IMR-90 (cell line): ENCODE measurements at places on chromosomes 16 and 17.

DNA sequence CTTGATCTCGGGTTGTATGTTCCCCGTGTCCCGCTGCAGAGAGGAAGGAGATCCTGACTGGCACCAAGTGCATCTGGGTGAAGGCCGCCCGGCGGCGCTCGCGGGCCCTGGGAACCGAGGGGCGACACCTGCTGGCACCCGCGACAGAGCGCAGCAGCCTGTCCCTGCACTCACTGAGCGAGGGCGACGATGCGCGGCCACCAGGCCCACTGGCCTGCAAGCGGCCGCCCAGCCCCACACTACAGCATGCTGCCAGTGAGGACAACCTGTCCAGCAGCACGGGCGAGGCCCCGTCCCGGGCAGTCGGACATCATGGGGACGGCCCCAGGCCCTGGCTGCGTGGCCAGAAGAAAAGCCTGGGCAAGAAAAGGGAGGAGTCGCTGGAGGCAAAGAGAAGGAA lies 7.5 kb downstream of the BTBD17 start:
- H3K27ac ChIP-seq = no peak overlapping the region
- H3K4me1 ChIP-seq = no peaks in the 10 kb centered on the region
- H3K27me3 ChIP-seq = peaks cover 16% of the 10 kb centered on the region; the same call in 1 of the 2 replicates

- H3K27ac ChIP-seq = no peak overlapping the region
- DNase-seq = no peak
- no peaks in the 10 kb centered on the region for H3K36me3 ChIP-seq
- H3K27me3 ChIP-seq = no peaks in the 10 kb centered on the region
These were observed 7.0 kb upstream of the SPATA20 start for GRCh38 chr17:50539762-50540559.

DNA sequence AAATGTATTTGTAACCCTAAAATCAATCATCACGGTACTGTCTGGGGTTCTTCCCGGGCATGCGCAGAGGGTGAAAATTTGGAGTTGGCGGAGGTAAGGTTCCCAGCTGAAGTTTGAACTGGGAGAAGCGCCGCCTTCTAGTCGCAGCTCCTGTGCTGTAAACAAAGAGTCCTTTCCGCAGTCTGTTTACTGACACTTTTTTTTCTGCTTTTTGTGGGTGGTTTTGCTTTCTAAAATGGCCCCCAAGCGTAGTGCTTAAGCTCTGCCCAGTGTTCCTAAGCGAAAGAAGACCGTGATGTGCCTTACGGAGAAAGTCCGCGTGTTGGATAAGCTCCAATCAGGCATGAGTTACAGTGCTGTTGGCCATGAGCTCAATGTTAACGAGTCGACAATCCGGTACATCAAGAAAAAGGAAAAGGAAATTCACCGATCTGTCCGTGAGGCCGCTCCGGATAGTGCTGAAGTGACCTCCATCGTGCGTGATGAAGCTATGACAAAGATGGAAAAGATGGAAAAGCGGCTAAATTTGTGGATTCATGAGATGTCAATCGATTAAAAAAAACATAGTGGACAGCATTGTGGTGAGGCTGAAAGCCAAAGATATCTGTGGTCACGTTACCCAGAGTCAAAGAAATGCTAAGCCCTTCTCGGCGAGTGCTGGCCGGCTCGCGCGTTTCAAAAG lies 570 bp upstream of the CFDP1 start:
- H3K36me3 ChIP-seq = peaks cover 2% of the 10 kb centered on the region; the same call in 1 of the 2 replicates
- no peaks in the 10 kb centered on the region for H3K4me1 ChIP-seq
- DNase-seq = peak; percentile 97

GRCh38 chr16:68364561-68364998 lies 53.8 kb downstream of the PRMT7 start:
- H3K4me1 ChIP-seq = no peaks in the 10 kb centered on the region
- DNase-seq = peak; percentile 27
- no peak overlapping the region for H3K4me3 ChIP-seq
- H3K27ac ChIP-seq = no peak overlapping the region
- H3K36me3 ChIP-seq = no peaks in the 10 kb centered on the region

DNA sequence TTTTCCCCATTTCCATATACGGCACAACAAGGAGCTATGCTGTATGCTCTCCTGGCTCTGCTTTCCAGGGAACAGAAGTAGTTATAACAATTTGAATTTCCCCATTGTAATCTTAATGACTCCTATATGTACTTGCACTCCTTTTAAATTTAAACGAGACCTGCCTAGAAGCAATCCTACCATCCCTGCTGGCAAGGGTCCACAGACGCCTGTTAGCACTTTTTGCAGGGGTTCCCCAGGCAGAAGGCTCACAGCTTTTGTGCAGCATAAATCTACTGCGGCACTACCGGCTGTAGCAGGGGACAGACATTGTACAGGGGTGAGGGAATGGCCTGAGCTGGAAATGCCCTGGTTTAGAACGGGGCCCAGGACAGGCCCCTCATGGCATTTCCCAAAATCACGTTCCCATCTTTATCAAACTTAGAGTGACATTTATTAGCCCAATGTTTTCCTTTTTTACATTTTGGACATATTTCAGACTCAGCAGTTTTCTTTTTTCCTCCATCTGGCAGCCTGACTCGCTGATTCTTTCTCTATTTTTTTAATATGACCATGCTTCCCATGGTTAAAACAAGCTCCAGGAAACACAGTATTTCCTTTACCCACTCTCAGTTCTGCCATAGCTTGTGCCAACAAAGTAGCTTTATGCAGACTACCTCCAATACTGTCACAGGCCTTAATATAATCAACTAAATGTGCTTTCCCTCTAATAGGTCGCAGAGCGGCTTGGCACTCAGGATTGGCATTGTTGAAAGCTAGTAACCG lies 35.4 kb upstream of the USP22 start:
- H3K4me3 ChIP-seq = no peak overlapping the region
- DNase-seq = no peak
- peaks cover 23% of the 10 kb centered on the region for H3K27me3 ChIP-seq
- no peaks in the 10 kb centered on the region for H3K36me3 ChIP-seq

- peak; percentile 10 for DNase-seq
- H3K27ac ChIP-seq = peak overlapping the region; percentile 82
- H3K4me1 ChIP-seq = peaks cover 2% of the 10 kb centered on the region; the same call in 1 of the 2 replicates
- no peaks in the 10 kb centered on the region for H3K27me3 ChIP-seq
- peaks cover 11% of the 10 kb centered on the region for H3K36me3 ChIP-seq
- peak overlapping the region; percentile 88 for H3K4me3 ChIP-seq
These were observed 578 bp downstream of the PGAP6 start for GRCh38 chr16:381012-381788.

DNA sequence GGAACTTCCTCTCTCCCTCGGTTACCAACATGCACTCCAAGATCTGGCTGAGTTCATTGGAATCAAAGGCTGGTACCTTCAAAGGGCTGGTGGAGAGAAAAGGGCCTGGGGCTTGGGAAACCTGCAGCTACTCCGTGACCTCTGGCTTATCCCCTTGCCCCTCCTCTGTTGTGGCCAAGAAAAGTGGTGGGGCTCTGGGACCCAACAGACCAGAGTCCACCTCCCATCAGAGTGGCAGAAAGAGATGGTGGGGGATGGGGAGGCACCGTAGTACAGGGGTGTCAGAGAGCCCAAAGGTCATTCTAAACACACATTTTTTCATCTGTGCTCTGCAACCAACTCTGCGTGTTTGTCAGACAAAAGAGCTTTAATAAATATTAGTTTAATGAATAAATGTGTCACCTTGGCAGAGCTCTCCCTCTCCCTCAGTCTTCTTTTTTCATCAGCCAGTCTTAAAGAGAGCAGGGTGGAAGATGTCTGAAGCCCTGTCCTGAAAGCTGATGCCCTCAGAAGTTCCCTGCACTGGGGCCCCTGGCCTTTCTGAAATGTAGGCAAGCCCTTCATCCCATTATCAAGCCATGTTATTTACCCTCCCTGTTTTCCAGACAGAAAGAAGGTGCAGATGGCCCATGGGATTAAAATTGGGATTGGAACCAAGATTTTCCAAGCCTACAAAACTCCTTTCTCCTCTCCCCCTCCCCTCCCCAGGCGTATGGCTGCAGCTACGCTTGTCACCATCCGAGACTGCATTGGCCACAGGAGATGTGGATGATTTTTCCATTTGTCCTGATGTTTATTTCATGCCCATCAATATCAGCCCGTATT lies 227.3 kb downstream of the CCDC182 start:
- no peak for DNase-seq
- no peak overlapping the region for H3K27ac ChIP-seq
- H3K4me3 ChIP-seq = no peak overlapping the region

DNA sequence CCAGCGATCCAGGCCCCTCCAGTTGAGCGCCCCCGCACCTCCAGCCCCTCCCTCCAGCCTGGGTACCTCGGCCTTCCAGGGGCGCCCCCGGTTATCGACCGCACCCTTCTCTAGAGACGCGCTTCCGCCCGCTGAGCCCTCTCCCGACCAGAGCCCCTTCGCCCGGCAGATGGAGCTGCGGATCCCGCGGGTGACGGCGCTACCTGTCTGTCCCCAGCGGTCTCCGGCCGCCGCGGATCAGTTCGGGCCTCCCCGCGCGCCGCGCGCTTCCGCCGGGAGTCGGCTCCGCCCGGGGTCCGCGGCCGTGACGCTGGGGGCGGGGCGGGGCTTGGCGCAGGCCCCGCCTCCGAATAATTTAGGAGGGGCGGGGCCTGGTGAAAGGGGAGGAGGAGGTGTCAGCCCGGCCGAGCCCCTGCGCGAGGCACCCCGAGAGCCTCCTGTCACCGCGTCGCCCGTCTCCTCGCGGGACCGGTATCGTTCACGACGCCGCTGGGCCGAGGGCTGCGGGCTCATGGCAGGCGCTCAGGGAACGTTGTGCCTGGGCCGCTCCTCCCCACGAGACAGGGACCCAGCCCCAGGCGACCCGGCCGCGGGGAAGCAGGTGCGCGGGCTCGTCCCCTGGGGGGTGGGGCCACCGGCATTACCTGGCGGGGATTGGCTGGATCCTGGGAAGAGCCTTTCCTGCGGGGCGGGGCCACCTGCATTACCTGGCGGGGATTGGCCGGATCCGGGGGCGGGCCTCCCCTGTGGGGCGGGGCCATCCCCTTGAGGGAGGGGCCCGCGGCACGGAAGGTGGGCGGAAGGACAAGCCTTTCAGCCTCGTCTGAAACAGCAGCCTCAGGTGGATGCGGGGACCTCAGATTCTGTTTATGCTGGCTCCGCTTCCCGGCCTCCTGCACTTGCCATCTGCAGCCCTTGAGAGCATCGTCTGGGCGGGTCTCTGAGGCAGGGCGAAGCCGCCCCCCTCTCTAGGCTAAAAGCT lies at the start of gene SPATA2L:
Gene SPATA2L (minus strand): TSS at position 281 of the 982 bp plus-strand sequence. CDS start 473 bp downstream, outside the sequence.
- peaks cover 11% of the 10 kb centered on the region for H3K4me1 ChIP-seq
- peak within 1 kb of the TSS; percentile 64; the same call in 1 of the 2 replicates for H3K27ac ChIP-seq

DNA sequence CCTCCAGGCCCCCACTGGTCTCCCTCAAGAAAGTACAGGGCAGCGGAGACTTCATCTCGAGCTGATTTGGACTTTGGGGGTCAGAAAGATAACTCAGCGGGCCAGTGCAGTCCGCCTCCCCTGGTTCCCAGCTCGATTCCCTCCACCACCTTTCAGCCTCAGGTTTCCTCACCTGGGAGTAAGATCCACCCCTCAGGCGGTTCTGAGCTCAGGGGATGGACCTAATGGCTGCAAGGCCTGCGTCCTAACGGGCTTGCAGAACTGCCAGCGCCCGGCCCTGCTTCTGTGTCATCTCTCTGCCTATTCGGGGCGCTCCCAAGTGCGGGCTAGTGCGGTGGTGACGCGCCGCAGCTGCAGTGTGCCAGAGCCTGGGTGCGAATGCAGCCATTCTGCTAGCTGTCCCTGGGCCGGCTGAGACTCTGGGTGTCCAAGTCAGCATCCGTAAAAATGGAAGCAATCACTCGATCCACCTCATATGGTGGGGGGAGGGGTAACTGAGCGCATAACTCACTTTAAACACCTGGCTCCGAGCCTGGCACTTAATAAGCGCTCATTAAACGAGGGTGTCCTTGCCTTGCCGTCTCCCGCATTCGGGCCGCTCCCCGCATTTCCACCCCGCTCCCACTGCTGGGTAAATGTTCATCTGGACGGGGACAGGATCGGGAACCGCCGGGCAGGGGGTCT lies 129.6 kb upstream of the LHX1 start:
- H3K4me3 ChIP-seq = no peak overlapping the region
- H3K36me3 ChIP-seq = no peaks in the 10 kb centered on the region
- H3K27ac ChIP-seq = no peak overlapping the region
- H3K27me3 ChIP-seq = peaks cover 46% of the 10 kb centered on the region
- no peaks in the 10 kb centered on the region for H3K4me1 ChIP-seq

GRCh38 chr16:75012380-75013081 lies 13.7 kb downstream of the ZNRF1 start:
- DNase-seq = no peak
- H3K36me3 ChIP-seq = no peaks in the 10 kb centered on the region
- H3K4me3 ChIP-seq = no peak overlapping the region
- no peaks in the 10 kb centered on the region for H3K27me3 ChIP-seq
- H3K4me1 ChIP-seq = peaks cover 12% of the 10 kb centered on the region
- 0 out of 2 replicates have a peak overlapping the region, but pooled peaks have one; percentile 14 for H3K27ac ChIP-seq

- DNase-seq = no peak
- H3K4me3 ChIP-seq = no peak overlapping the region
- H3K36me3 ChIP-seq = peaks cover 5% of the 10 kb centered on the region
These were observed 27.3 kb downstream of the CENPV start for GRCh38 chr17:16325964-16326363.

- no peak for DNase-seq
- no peaks in the 10 kb centered on the region for H3K36me3 ChIP-seq
- H3K4me1 ChIP-seq = no peaks in the 10 kb centered on the region
- H3K4me3 ChIP-seq = no peak overlapping the region
- no peak overlapping the region for H3K27ac ChIP-seq
These were observed 29.6 kb upstream of the ABCA9 start for GRCh38 chr17:69090365-69090764.

DNA sequence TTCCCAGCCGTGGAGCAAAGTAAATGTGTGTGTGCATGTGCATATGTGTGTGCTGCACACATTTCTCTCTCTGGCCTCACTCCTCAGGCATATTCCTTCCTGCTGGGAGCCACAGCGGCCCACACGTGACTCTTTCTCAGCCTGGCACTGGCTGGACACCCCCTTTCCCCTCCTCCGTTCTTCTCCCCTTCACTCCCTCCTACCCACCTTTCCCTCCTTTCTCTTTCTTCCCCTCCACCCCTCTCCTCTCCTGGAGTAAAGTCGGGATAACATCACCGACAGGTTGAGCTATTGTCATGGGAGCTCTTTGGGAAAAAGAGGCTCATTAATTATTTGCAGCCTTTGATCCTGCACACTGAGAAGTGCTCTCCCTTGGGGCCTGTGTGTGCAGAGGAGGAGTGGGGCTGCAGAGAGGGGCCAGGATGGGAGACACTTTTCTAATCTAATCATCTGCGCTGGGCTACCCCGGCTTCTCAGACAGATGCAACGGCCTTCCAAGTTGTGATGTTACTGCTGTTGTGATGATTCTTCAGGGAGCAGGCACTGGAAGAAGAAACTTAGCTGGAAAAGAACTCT lies 126.3 kb upstream of the HSBP1 start:
- H3K27me3 ChIP-seq = peaks cover 4% of the 10 kb centered on the region; the same call in 1 of the 2 replicates
- no peak for DNase-seq
- H3K36me3 ChIP-seq = no peaks in the 10 kb centered on the region
- H3K4me3 ChIP-seq = no peak overlapping the region
- no peak overlapping the region for H3K27ac ChIP-seq

- no peaks in the 10 kb centered on the region; the same call in 1 of the 2 replicates for H3K36me3 ChIP-seq
- no peaks in the 10 kb centered on the region for H3K27me3 ChIP-seq
- H3K4me3 ChIP-seq = no peak overlapping the region
- no peak overlapping the region for H3K27ac ChIP-seq
These were observed 3.6 kb downstream of the EVI2B start for GRCh38 chr17:31310260-31310659.
